CD4-positive, alpha-beta memory T cell (primary cell): ENCODE measurements at places on chromosomes 2 and 18. TPM values are rescaled to one million over a fixed set of nuclear protein-coding genes. Genes with fewer than 3 reads are reported as not detected.

PMS1 gene
- 9.1 TPM for polyA plus RNA-seq

MC2R gene
- not detected for polyA plus RNA-seq

HOXD8 gene
- polyA plus RNA-seq, result not detected

KCNK3 gene
- polyA plus RNA-seq, result not detected

DHRS9 gene
- not detected for polyA plus RNA-seq

AQP12B gene
- polyA plus RNA-seq, result not detected

IL36G gene
- polyA plus RNA-seq, result not detected

C2orf81 gene
- 1.5 TPM for polyA plus RNA-seq

TUBA4A gene
- 268 TPM for polyA plus RNA-seq

IKZF2 gene
- 0.67 TPM for polyA plus RNA-seq

METTL8 gene
- polyA plus RNA-seq, result 22.1 TPM

HOXD9 gene
- not detected for polyA plus RNA-seq

C1D gene
- polyA plus RNA-seq, result 5.2 TPM

STEAP3 gene
- not detected for polyA plus RNA-seq

MOGAT1 gene
- not detected for polyA plus RNA-seq

PLEKHH2 gene
- not detected for polyA plus RNA-seq

TGFBRAP1 gene
- 19.9 TPM for polyA plus RNA-seq

LYPD6B gene
- polyA plus RNA-seq, result not detected

SLC9A2 gene
- polyA plus RNA-seq, result not detected

NT5DC4 gene
- polyA plus RNA-seq, result not detected
